ENCODE measurements at places on chromosomes 2 and 18. TPM values are rescaled to one million over a fixed set of nuclear protein-coding genes. Genes with fewer than 3 reads are reported as not detected.

KCNIP3 gene
- total RNA-seq, result 11.3 TPM

UGT1A3 gene
- total RNA-seq, result not detected

ECEL1 gene
- 19.0 TPM for total RNA-seq

ASTL gene
- 0.49 TPM for total RNA-seq

SLC4A3 gene
- 9.8 TPM for total RNA-seq

GPR39 gene
- total RNA-seq, result 1.1 TPM

ATP6V1B1 gene
- 24.9 TPM for total RNA-seq

SP3 gene
- total RNA-seq, result 183 TPM

POTEF gene
- total RNA-seq, result not detected

CASP10 gene
- 11.5 TPM for total RNA-seq

UGT1A4 gene
- not detected for total RNA-seq

AGXT gene
- not detected for total RNA-seq

FBXO36 gene
- total RNA-seq, result 6.3 TPM
